ENCODE measurements at places on chromosomes 7 and 10.
A peak's percentile ranks its signal among the peaks of the same experiment; 100 is the strongest.

GRCh38 chr7:139682136-139683013 is 95.4 kb downstream of the HIPK2 start:
- peak; percentile 19 for DNase-seq

DNA sequence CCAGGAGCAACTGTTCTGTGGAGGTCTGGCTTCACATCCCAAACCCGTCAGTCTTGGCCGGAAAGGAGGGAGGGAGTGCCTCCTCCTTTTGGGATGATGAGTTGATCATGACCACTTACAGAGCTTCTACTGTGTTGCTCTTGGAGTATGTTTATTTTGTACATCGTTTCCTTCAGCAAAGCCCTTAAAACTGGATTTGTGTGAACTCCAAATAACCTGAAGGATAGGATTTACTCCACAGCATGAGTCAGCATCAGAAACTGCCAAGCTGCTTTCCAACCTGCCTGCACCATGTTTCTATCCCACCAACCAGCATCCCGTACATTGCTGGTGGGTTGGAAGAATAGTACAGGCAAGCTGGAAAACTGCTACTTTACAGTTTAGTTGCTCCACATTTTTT is 3.5 kb downstream of the CCDC201 start:
- DNase-seq, result no peak

GRCh38 chr10:108913300-108913699 is 1010.0 kb downstream of the XPNPEP1 start:
- no peak for DNase-seq

GRCh38 chr10:109981650-109982049 is 26.1 kb upstream of the ADD3 start:
- DNase-seq, result no peak

DNA sequence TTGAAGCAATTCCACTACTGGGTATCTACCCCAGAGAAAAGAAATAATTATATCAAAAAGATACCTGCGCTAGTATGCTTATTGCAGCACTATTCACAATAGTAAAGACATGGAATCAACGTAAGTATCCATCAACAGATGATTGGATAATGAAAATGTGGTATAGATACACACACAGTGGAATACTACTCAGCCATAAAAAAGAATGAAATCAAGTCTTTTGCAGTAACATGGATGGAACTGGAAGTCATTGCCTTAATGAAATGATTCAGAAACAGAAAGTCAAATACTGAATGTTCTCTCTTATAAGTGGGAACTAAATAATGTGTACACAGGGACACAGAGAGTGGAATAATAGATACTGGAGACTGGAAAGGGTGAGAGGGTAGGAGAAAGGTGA is 7.4 kb upstream of the SLC35B4 start:
- DNase-seq, result no peak

GRCh38 chr10:72275351-72276012 is 1.8 kb downstream of the DDIT4 start:
- DNase-seq, result no peak

DNA sequence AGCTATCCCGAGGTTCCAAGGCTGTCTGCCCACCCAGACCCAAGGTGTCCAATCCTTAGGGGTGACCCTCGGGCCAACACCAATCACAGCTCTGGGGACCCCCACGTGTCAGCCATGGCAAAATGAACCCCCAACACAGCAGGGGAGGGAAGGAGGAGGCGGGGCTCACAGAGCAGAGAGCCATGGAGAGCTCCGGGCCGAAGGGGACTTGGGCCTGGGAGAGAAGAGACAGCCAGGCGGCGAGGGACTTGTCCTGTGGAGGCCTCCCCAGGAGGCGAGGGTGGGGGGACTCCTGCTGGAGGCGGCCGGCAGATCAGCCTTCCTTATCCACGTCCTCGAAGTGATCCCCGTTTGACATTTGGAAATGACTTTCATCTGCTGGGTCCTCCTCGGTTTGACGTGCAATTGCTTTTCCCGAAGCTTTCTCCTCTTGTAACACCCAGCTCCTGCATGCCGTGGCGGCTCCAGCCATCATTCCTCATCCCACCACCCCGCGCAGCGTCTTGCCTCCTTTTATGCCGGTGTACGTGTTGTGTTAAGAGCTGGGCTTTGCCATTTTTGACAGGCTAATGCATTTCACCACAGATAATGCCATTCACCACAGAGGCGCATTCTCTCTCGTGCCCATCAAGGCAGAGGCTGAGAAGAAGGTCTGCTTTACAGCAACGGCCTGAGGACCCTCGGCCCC is 337.4 kb downstream of the DNAJB6 start:
- DNase-seq, result no peak

- DNase-seq, result no peak
These were observed 30.2 kb downstream of the SLC39A12 start for GRCh38 chr10:17981766-17982380.

GRCh38 chr7:107971613-107972012 is 31.3 kb downstream of the LAMB1 start:
- DNase-seq, result no peak

DNA sequence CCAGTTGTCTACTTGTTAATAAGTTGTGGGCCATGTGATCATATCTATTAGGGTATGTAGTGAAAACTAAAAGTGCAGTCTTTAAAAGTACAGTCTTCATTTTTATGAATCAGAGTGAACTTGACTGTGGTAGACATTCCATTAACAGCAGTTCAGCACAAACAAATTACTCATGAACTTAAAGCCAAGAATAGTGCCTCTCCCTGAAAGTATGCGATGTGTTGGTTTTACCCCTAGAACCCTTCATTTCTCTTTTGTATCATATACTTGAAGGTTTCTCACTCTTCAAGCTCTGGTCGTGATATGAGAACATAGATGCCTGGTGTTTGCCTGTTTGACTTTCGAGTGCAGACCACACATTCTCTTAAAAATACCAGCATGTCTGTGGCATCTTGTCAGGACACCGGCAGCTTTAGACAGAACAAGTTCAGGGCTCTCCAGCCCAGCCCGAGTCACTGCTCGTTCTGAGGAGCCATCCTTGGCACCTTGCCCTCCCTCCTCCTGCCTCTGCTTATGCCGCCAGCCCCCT is 159.3 kb downstream of the LCOR start:
- DNase-seq, result no peak

DNA sequence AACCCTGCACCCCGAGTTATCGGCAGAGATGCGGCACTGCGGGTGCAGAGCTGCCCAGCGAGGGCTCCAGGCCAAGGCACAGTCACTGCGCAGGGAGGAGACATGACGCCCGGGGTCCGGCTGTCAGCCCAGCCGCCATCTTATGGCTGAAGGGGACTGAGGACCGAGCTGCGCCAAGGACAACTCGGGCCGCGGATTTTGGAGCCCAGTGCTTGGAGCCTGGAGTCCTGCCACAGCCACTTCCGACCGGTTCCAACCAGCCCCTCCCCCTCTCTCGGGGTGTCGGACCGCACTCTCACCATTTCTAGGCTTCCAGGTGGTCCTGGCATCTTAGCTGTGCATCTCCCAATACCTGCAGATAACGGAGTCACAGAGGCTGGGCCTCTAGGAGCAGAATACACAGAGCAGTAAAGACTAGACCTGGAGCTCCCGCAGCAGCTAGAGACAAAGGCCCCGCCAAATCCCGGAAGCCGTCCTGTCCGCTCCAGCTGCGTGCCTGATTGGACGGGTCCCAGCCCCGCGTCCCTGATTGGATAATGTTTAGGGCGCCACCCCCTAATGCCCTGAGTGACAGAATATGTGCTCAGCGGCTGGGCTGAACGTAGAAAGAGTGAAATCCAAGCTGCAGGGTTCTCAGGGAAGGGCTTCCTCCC is at the start of gene ZNF680:
Gene ZNF680, minus strand, starts transcription at position 446 of the 653 bp plus-strand sequence. Its CDS starts 117 bp downstream, at position 329.
- peak; percentile 85 for DNase-seq

GRCh38 chr10:53489335-53490182 is 717.0 kb upstream of the MBL2 start:
- no peak for DNase-seq

DNA sequence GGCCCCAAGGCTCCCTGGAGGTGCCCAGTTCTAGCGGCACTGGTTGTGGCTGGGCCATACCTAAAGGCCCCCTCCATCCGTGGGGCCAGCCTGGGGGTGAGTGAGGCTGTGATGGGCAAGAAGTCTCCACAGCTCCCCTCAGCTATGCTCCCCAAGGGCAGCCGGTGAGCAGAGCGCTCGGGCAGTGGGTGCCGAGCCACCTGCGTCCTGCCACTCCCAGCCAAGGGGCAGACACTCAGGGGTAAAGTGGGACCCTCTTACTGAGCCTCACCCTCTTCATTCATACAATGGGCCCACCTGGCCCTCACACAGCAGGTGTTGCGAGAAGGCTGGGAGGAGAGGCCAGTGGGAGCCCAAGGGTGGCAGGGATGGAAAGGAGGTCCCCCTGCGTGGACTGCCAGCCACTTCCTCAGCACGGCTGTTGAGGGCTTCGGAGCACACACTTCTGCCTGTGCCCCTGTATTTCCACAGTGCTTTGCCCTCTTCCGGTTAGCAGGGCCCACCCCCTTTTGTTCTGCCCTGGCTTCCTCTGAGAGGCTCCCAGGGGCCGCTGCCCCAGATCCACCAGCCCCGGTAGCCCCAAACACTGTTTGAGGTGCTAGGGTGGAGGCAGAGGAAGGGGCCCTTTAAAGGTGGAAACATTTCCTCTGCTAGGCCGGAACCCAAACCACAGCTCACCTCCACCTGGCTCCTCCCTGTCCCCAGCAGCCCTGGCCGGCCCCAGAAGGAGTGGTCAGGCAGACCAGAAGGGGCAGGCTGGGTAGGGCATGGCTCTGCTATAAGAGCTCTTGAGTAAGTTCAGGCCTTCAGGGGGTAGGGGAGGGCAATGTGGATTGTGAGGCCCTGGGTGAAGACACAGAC is 16.4 kb upstream of the C10orf105 start:
- DNase-seq, result peak; percentile 65

DNA sequence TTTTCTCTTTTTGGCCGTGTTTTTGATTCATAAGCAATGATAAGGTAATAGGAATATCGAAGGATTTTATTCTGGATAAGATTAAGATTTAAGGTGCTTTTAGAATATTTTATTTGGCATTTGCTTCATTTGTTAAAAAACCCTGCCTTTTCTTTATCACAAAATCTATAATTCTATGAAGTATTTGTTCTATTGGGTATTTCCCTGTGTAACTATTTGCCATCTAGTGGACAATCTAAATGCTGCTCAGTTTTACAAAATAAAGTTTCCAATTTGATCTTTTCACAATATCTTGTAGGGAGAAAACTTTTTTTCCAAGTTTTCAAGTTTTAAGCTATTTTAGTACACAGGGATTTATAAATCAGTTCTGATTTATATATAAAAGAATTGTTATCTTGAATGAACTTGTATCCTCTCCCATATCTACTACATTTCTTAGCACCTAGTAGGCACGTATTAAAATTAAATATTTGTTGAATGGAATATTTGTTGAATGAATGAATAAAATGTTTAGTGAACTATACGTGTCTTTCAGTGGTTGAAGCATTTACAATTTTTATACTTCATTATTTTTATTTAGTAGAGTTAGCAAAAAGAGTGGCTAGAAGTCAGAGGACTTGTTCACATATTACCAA is 26.5 kb downstream of the ANKRD7 start:
- DNase-seq, result no peak

GRCh38 chr7:157713591-157713990 is 376.8 kb downstream of the DNAJB6 start:
- no peak for DNase-seq

- DNase-seq, result no peak
These were observed 27.2 kb upstream of the WNT2 start for GRCh38 chr7:117350027-117350426.

DNA sequence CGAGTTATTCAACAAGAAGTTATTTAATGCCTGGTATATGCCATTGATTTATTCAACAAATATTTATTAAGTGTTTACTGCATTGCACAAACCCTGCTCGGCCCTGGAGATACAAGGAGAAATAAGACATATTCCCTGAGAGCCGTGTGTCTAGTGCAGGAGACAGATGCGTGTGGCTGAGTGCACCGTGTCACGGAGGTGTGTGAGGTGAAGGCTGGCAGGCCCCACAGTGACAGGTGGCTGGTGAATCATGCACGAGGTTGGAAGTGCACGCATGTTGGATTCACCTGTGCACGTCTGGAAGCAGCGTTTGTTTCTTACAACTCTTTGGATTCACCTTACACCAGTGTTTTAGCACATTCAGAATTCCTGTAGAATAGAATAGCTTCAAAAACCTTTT is 136.6 kb upstream of the SHH start:
- no peak for DNase-seq

- no peak for DNase-seq
These were observed 552 bp upstream of the RAB18 start for GRCh38 chr10:27503498-27504006.

GRCh38 chr10:27285093-27285492 is 44.5 kb upstream of the ACBD5 start:
- DNase-seq, result peak; percentile 3

DNA sequence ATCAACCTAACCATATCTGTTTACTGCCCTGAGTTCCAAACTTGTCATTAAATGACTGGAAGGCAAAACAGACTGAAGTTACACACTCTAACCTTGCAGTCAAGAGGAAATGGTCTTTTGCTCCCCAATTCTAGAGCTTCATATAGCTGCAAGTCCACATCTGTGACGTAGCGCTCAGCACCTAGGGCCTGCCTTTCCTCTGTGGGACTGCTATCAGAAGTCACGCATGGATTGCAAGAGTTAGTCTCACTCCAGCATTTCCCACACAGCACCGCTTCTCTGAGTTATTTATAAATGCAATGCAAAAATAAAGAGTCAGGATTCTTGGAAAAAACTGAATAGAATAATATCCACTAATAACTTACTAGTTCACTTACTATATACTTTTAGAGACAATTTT is 96.9 kb downstream of the ELMO1 start:
- no peak for DNase-seq

GRCh38 chr7:84389242-84389641 is 194.7 kb upstream of the SEMA3A start:
- no peak for DNase-seq

DNA sequence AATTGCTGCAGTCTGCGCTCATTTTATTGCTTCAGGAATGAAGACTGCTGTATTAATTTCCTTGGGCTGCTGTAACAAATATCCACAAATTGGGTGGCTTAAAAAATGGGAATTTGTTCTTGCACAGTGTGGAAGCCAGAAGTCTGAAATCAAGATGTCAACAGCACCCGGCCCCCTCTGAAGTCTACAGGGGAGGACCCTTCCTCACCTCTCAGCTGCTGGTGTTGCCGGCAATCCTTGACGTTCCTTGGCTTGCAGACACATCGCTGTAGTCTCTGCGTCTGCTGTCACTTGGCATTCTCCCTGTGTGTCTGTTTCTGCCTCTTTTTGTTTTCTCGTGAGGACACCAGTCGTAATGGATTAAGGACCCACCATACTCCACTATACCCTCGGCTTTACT is 166.2 kb downstream of the PTPN20 start:
- no peak for DNase-seq

DNA sequence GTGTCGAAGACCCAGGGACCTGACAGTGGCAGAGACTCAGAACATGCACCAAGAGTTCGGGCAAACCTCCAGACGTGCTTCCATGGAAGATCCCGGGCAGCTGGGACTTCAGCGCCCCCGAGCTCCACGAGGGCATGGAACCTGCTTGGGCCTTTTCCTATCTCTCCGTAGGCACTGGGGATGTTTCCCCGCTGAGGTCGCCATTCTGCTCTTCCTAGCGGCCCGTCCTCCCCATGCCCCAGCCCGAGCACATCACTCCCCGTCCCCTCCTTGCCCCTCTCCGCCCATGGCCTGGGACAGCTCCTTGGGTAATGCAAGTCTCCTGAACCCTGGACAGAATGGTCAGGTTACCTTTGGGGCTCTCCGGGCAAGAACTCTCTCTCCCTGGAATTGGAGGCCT is 32.3 kb upstream of the SHH start:
- DNase-seq, result no peak

Data from CD4-positive, alpha-beta T cell (primary cell).